ENCODE measurements at places on chromosomes 5 and 9. TPM values are rescaled to one million over a fixed set of nuclear protein-coding genes. Genes with fewer than 3 reads are reported as not detected.

The BAAT gene
- 0.23 TPM for total RNA-seq

The MOB3B gene
- 0.30 TPM for total RNA-seq

The DHX29 gene
- total RNA-seq, result 44.7 TPM

The CDH9 gene
- total RNA-seq, result 0.59 TPM

The CCDC192 gene
- not detected for total RNA-seq

The SEMA5A gene
- total RNA-seq, result 19.3 TPM

The SPOCK1 gene
- total RNA-seq, result 587 TPM

The IFNA21 gene
- not detected for total RNA-seq

The HARS2 gene
- 28.2 TPM for total RNA-seq

The LRRTM2 gene
- total RNA-seq, result 0.89 TPM

The OTP gene
- not detected for total RNA-seq

The CTSV gene
- total RNA-seq, result 0.74 TPM

The CDC20B gene
- total RNA-seq, result not detected

The TCERG1 gene
- 50.7 TPM for total RNA-seq

The TXNDC8 gene
- not detected for total RNA-seq

The SLC6A18 gene
- not detected for total RNA-seq

The LCN2 gene
- total RNA-seq, result not detected

The RNF183 gene
- not detected for total RNA-seq

The UGT3A1 gene
- not detected for total RNA-seq

The TRIM36 gene
- total RNA-seq, result 1.4 TPM

Data from smooth muscle cell of the umbilical artery (primary cell).